ENCODE measurements at places on chromosomes 1 and 21.
A peak's percentile ranks its signal among the peaks of the same experiment; 100 is the strongest.

- DNase-seq = no peak
Observed at GRCh38 chr1:185096531-185096930, 51.2 kb downstream of the RNF2 start.

DNA sequence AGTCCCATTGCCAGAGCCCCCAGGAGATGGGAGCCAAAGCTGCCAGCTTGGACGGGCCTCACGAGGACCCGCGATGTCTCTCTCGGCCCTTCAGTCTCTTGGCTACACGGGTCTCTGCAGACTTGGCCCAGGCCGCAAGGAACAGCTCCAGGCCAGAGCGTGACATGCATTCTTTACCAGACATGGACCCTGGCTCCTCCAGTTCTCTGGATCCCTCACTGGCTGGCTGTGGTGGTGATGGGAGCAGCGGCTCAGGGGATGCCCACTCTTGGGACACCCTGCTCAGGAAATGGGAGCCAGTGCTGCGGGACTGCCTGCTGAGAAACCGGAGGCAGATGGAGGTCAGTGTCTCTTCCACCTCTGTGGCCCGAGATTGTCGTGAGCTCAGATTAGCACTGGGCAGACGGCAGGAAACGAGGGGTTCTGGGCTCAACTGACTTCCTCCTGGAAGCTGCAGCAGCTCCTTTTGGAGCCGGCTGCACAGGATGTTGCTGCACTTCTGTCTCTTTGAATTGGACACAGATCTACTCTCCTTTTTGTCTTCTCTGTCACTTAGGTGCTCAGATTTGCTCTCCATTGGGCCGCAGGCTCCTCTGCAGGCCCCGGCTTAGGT, 68.0 kb downstream of the DISC1 start:
- no peak for DNase-seq

DNA sequence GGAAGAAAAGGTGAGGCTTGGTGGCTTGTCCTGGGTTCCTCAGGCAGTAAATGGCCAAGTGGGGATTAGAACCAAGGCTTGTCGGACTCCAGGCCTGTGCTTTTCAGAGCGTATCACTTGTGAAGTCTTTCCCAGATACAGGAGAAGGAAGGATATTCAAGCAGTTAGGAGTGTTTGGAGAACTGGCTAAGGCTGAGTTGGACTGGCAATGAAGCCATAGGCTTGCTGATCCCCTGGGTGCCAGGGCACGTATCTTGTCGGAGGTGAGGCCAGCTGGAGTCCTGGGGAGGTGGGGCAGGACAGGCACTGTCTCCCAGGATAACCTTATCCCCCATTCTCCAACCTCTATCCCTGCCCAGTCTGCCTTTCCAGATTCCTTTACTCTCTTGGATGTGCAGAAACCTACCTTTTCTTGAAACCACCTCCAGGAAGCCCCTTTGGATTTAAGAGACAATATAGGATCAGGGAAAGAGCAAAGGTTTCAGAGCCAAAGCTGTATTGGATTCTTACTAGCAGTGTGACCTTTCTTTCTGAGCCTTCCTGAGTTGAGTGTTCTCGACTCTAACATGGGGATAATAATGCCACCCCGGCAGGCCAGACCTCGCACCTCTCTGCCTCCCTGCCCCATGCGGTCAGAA, 18.2 kb downstream of the WNT4 start:
- DNase-seq = no peak

GRCh38 chr1:17117451-17118265, 1.6 kb downstream of the PADI2 start:
- DNase-seq = no peak

GRCh38 chr21:26117972-26118367, 52.6 kb downstream of the APP start:
- no peak for DNase-seq

DNA sequence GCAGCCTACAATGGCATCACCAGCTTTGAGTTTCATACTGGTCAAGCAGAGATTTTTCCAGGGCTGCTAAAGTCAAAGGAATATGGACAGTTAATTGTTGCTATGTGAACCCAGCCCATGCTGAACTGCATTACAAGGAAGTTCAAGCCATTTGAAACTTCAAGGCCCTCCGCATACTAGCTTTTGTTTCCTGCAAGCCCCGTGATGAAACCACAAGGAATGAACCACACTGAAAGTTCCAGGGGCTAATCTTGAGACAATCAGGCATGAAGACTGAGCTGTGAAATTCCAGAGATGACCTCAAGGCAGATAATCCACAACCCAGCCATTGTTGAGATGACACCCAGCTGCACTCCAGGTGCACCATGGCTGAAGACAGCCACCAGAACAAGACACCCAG, 180.8 kb downstream of the C1orf21 start:
- no peak for DNase-seq

- no peak for DNase-seq
Observed at GRCh38 chr1:116666187-116667077, 1.1 kb downstream of the IGSF3 start.

GRCh38 chr1:109817881-109818270, 54.2 kb upstream of the EPS8L3 start:
- no peak for DNase-seq

DNA sequence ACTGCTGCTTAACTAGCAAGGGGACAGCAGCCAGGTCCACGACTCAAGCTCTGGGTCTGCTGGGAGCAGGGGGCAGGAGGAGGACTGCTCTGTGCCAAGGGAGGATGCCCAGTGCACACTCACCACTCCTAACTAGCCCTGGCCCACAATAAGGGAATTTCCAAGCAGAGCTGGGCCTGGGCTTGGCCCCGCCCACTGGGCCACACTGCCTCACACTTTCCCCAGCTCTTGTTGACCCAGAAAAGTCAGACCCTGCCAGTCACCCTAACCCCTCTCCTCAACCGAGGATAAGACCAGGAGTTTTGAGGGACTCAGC, 18.7 kb downstream of the SLC9A1 start:
- no peak for DNase-seq

DNA sequence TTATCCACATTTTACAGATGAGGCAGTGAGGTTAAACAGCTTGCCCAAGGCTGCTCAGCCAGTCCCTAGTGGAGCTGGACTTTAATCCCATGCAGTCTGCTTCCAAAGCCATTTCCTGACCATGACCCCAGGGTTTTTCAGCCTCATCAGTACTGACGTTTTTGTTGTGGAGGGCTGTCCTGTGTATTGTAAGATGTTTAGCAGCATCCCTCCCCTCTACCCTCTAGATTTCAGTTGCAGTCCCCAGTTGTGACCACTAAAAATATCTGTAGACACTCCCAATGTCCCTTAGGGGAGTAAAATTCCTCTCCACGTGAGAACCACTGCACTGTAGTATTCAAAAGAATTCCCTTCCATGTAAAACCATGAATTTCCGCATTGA, 30.2 kb upstream of the C1orf105 start:
- no peak for DNase-seq

DNA sequence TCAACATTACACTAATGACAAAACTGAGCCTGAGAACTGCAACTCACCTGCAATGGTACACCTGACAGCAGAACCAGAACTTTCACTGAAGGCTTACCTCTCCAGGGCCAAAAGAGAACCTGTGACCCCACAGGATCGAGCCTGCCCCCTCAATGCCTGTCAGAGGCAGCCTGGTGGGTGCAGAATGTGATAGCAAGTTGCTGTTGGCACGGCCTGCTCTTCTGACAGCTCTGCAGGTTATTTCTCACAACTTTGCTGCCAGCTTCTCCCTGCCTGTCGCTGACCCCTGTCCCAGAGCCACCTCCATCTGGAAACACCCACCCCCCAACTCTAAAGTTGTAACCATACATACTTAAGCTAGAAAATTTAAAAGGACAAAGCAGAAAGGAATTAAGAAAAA, 35.2 kb downstream of the HIVEP3 start:
- no peak for DNase-seq

DNA sequence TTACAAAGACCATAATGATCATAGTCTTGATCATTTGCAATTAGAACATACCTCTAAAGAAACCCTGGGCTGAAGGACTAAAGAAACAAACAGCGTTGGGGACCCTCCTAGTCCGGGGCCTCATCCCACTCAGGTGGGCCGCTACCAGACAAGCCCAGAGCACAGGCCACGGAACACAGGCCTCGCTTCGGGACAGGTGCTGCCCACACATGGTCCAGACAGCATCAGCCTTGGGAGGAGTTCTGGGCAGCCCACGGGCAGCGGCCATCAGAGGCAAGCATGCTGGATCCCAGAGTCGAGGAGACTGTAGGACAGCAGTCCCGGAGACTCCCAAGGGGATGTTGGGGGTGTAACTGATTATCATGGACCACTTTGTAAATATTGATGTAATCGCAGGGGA, 4.9 kb downstream of the C2CD2 start:
- DNase-seq = no peak

DNA sequence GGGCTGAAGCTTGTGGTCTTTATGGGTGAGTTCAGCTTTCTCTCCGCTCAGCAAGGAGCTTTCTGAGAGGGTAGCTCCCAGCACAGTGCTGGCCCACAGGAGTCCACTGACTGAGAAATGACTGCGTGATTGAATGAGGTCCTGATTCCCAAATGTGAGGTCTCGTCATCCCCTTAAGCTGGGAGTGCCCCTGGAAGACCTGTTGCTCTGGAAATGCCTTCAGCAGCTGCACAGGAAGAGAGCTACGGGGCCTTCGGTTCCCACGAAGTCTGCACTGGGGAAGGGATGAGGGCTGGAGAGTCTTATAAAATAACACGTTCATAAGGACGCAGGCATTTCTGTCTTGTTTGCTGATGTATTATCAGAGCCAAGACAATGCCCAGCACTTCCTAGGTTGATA, 14.0 kb downstream of the TNNT2 start:
- no peak for DNase-seq

DNA sequence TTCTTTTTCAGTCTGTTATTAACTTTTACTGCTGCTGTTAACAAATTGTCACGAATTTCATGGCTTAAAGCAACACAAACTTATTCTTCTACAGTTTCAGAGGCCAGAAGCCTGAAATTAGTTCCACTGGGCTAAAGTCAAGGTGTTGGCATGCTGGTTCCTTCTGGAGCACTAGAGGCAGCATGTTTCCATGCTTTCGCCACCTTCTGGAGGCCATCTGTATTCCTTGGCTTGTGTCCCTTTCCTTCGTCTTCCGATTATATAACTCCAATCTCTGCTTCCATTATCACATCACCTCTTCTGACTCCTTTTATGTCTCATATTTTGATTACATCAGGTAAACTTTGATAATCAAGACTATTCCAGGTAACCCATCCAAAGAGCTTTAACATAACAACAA, 1742.1 kb downstream of the BRINP3 start:
- DNase-seq = no peak

DNA sequence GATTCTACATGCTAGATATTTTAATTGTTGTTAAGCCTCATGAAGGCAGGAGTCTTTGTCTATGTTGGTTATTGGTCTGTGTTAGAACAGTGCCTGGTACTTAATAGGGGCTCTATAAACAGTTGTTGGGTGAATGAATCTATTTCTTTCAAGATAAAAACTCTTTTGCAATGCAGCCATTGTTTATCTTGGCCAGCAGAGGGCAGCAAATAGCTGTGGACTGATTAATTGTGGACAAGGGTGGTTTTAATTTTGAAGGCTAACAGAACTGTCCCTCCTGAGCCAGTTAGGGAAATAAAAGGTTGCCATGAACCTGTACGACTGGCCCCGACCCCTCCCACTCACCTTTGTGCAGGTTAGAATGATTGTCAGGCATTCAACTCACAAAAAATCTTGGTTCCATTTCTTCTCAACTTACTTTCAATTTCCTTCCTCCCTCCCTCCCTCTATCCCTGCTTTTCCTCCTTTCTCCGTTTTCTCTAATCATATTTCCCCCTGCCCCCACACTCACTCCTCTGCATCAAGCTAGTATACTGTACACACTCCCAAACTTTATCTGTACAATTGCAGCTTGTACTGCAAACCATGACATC, 66.3 kb upstream of the DIRAS3 start:
- DNase-seq = peak; percentile 6

GRCh38 chr1:174700314-174700713, 252.6 kb downstream of the GPR52 start:
- DNase-seq = no peak

DNA sequence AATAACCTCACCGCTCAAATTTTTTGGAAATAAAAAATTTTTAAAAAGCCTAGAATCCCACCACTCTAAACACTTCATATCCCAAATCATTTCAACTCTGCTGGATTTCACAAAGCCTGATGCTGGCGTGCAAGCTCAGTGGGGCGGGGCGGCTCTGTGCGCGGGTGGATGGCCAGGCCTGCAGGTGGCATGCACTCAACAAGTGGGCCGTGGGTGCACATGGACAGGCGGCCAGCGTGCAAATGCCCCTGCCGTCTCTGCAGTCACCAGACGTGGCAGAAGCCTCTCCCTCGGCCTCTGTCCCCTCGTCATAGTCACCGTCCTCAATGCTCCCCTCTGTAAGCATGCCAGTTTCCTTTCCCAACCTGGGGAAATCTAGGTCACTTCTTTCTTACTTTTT, 6.6 kb upstream of the PDE9A start:
- no peak for DNase-seq

GRCh38 chr1:40932006-40932405, 47.5 kb upstream of the CTPS1 start:
- DNase-seq = no peak

DNA sequence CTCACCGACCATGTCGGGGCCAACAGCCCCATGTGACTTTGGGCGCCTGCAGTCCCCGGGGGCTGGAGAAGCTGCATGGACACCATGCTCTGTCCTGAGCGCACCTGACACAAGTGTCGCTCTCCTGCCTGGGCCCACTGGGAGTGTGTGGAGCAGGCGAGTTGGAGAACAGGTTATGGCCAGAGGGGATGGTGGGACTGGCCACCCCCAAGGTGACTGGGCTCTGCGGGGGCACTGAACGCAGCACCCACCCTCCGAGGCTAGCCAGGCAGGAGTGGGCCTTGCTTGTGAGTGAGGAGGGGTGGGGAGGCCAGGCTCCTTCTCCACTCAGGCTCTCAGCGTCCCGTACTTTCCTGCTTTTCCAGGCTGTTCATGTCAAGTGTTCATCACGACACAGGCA, 35.6 kb downstream of the SNAP47 start:
- no peak for DNase-seq

GRCh38 chr1:2587071-2587859, 688 bp downstream of the PRXL2B start:
- no peak for DNase-seq

DNA sequence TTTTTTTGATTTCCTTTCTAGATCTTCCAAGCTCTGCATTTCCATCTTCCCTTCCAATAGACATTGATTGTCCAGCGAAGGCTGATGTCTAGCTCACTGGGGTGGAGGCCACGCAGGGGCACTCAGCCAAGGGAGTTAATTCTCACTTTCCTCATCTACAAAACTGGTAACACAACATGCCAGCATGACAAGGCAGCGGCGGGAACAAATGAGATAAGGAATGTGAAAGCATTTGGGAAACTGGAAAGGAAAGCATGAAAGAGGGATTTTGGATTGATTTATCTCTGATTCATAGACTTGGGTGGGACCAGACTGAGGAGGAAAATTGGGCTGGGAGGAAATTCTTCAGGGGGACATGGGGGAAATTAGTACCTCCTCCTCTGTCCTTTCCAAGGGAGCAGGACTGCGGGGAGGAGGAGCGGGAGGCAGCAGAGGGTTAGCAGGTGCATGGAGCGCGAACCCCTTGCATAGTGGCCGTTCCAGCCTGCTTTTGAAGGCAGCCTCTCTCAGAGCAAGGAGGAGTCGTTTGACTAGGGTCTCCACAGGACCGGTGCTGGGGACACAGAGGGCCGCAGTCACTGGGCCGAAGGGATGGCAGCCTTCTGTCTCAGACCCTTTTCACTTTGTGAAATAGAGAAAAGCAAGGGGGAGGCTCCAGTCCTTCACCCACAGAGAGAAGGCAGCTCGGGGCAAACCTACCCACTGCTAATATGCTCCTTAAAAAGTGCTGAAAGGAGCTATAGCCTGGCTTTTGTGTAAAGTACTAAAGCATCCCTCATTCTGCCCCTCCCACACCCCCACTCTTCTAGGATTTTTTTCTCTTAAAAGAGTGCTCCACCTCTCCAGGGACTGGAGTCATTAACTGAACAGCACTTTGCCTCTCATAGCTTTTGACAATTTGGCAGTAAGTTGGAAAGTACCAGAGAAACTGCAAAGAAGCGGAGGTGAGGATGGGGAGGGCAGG, 89.2 kb downstream of the PLXNA2 start:
- no peak for DNase-seq

Data from stimulated activated CD8-positive, alpha-beta memory T cell treated with anti-CD3 and anti-CD28 coated beads, Interleukin-4, amount 100 ng/mL, for 4 hours (primary cell).